Inflammatory macrophage (primary cell): ENCODE measurements at places on chromosomes 3 and 15.

DNA sequence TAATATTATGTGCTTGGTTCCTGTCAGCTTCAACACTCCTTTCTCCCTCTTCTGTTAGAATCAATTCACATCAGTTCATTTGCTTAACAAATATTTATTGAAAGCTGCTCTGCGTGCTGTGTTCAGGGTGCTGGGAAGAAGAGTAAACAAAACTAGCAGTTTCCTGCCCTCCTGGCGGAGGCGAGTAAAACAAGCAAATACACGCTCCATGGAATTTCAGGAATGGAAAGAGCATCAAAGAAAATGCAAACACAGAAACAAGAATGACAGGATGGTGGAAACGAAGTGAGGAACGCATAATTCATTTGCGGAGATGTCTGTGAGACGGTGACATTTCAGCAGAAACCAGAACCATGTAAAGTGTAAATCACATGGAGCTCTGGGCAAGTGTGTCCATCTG is 49.4 kb upstream of the SPTSSB start:
- no peak for DNase-seq

DNA sequence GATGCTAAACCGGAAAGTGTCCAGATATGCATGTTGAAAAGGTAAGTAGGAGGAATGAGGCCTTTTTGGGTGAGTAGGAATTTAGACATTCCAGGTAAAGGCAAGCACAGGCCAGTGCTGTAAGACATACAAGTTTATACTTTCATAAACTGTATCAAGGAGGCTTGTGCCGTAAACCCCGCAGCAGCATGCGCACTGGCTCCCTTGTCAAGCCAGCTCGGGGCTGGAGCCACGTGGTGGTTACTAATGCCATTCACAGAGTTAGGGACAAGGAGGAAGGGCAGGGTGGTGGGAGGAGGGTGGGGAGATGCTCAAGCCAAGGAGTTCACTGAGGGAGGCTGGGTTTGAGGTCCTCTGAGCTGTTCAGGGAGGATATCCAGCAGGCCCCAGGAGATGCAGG is 35.8 kb downstream of the PLD1 start:
- peak; percentile 26 for DNase-seq

DNA sequence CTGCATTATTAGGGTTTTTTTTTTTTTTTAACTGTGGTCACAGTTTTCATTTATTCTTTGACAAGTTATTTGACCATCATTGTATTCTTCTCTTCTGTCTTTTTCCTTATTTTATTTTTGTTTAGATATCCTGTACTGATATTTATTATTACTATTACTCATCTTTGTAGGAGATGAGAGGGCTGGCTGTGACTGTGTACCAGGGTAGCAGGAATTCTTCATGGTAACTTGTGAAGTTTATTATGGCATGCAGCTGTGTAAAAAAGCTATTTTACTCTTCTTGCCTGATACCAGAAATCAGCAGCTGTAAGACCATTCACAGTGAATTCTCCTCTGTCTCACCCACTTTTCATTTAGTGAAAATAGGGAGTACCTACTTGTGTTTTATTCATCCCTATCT is 44.5 kb downstream of the ATP6V1A start:
- DNase-seq = no peak

GRCh38 chr3:190996181-190996775 is 133.8 kb upstream of the GMNC start:
- DNase-seq = no peak

DNA sequence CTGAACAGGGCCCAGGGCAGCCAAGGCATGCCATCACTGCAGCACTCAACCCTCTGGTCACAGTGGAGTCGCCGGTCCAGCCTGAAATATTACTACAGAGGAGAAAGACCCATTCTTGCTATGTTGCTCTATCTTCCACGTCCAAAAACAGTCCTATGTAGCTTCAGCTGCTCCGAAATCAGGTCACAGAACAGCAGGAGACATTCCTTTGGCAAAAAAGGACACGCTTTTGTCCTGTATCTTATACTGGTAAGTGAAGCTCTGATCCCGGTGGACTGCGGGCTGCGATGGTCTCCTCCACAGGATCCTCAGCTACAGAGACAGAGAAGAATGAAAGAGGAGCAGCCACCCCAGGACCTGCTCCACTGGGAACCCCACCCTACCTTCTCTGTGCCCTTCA is 17.6 kb downstream of the ELP6 start:
- DNase-seq = no peak

- no peak for DNase-seq
Observed at GRCh38 chr3:117358717-117359314, 649.2 kb downstream of the TUSC7 start.

- peak; percentile 54 for DNase-seq
Observed at GRCh38 chr3:23152989-23153388, 50.1 kb upstream of the UBE2E2 start.

DNA sequence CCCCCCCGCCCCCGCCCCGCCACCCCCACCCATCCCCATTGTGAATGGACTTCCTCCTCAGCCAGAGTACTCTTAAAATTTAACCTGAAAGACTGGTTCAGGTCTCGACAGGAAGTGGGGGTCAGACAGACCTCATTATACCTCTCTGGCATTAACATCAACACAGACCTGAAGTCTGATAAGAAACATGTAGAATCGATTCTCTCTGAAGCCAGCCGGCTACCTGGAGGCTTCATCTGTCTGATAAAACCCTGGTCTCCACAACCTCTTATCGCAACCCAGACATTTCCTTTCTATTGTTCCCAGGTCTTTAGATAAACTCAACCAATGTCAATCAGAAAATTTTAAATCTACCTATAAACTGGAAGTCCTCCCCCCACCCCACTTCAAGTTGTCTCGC is 42.6 kb downstream of the SLCO2A1 start:
- no peak for DNase-seq

DNA sequence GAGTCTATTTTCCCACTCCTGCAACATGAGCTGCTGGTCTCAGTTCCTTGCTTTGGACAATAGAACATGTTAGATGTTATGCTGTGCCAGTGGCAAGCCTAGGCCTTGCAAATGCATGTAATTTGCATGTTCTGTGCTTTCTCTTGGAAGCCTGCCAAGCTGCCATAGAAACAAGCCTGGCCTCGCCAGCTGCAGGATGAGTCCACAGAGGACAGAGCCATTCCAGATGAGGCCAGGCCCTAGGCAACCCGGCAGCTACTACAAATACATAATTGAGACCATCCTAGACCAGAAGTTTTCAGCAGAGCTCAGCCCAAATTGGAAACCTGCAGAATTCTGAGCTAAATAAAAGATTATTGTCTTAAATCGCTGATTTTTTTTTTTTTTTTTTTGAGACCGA is 39.6 kb downstream of the TRIM69 start:
- no peak for DNase-seq

DNA sequence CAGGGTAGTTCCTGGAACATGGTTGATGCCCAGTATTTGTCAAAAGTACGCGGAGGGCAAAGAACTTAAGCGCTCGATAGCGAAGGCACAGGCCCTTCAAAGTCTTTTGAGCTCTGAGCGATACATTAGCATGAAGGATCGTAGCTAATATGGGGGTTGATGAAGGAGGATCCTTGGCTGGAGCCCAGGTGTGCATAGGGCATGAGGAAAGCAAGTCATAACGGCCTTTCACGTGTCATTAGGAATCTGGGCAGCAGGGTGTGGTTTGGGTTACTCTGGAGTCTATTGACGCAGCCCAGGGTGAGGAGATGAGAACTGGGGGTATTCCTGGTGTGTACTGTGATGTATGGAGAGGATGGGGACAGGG is 31.7 kb downstream of the SPINK8 start:
- peak; percentile 11 for DNase-seq

DNA sequence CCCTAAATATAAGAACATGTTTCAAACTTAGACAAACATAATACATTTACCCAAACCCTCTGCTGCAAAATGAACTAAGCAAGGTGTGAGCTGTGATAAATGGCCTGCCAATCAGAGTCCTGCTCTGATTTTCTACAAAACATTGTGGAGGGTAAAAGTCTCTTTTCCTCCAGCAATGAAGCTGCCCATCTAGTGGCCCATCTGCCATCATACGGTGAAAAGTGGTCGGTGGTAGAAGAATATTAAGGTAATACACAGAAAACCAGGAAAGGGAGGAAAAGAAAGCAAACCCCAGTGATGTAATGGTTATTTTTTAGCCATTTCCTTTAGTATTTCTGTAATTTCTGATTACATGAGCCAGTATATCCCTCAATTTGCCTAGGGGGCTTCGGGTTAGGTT is 838.1 kb downstream of the TBL1XR1 start:
- no peak for DNase-seq

GRCh38 chr3:1251282-1252060 is 158.6 kb downstream of the CNTN6 start:
- no peak for DNase-seq

GRCh38 chr15:100849021-100849854 is 30.4 kb upstream of the ALDH1A3 start:
- DNase-seq = peak; percentile 14

GRCh38 chr3:64291345-64291744 is 66.1 kb upstream of the PRICKLE2 start:
- DNase-seq = peak; percentile 20

GRCh38 chr3:69462022-69462825 is 76.3 kb upstream of the FRMD4B start:
- no peak for DNase-seq

DNA sequence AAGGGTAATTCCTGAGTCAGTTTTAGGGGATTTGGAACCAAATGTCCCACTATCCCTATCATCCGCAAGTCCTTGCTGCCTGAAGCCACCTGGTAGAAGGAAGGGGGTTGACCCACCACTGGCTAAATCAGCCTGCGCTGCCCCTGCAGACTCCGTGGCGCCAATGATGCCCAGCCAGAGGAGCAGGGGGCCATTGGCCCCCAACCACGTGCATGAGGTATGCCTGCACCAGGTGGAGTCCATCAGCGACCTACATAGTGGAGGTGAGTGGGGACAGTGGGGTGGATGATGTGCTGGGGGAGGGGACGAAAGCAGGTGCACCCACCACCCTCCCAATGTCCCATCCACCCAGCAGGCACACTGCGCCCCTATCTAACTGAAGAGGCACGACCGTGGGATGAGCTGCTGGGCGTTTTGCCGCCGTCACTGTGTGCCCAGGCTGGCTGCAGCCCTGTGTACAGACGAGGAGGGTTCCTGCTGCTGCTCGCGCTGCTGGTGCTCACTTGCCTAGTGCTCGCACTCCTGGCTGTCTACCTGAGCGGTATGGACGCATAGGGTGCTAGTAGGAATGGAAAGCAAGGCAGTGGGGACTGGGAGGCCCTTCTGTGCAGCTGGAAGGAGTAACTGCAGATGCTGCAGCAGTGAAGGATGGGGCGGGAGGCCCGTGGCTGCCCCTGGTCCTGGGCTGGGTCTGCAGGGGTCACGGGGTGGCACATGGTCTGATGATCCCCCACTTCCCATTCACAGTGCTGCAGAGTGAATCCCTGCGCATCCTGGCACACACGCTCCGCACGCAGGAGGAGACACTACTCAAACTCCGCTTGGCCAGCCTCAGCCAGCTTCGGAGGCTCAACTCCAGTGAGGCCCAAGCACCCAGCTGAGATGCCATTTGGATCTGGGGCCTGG is 5.7 kb downstream of the IFRD2 start:
- DNase-seq = no peak

GRCh38 chr3:149371001-149371722 is 6.3 kb downstream of the TM4SF1 start:
- DNase-seq = peak; percentile 55

GRCh38 chr15:66254951-66255676 is 1.6 kb upstream of the MEGF11 start:
- no peak for DNase-seq

GRCh38 chr3:141644931-141645330 is 93.2 kb upstream of the RNF7 start:
- DNase-seq = peak; percentile 88

- no peak for DNase-seq
Observed at GRCh38 chr15:39801641-39802309, 19.1 kb upstream of the FSIP1 start.

GRCh38 chr3:197259096-197259495 is 39.3 kb downstream of the DLG1 start:
- DNase-seq = no peak

GRCh38 chr15:61671736-61672135 is 388.5 kb downstream of the VPS13C start:
- no peak for DNase-seq

- DNase-seq = no peak
Observed at GRCh38 chr15:53116169-53116568, 326.0 kb upstream of the ONECUT1 start.

DNA sequence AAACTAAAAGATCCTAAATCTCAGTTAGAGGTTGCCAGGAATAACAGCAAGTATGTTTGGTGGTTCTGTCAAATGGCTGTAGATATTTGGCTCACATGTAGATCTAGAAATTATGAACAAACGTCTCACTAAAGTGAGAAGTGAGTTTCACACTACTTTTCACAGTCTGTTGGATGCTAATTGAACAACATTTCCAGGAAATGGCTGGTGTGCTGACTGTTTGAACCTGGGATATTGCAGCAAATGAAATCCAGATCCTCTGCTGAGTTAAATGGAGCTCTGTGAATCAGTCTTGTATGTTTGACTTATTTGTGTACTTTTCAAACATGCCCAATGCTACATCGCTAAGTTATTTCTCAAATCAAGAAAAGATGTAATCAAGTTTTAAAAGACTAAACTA is 21.3 kb upstream of the RSL24D1 start:
- no peak for DNase-seq

- no peak for DNase-seq
Observed at GRCh38 chr15:59436774-59437141, 1.2 kb upstream of the FAM81A start.

DNA sequence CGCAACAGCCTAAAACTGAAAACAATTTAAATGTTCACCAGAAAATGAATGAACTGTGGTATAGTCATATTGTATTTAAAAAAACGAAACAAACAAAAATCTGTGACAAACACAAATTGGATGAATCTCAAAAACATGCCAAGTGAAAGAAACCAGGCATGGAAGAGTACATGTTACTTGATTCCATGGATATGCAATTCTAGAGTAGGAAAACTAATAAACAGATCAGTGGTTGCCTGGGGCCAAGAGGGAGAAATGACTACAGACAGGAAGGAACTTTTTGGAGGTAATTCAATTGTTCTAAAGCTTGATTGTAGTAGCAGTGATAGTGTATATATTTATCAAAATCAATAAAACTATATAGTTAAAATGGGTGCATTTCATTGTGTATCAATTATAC is 16.8 kb downstream of the UBE3A start:
- no peak for DNase-seq

- DNase-seq = no peak
Observed at GRCh38 chr3:44106756-44107155, 134.9 kb upstream of the TOPAZ1 start.
